ENCODE measurements at places on chromosomes 12 and 14.
A peak's percentile ranks its signal among the peaks of the same experiment; 100 is the strongest.

- peak; percentile 32 for DNase-seq
Observed at GRCh38 chr12:44930972-44931600, 55.0 kb upstream of the NELL2 start.

DNA sequence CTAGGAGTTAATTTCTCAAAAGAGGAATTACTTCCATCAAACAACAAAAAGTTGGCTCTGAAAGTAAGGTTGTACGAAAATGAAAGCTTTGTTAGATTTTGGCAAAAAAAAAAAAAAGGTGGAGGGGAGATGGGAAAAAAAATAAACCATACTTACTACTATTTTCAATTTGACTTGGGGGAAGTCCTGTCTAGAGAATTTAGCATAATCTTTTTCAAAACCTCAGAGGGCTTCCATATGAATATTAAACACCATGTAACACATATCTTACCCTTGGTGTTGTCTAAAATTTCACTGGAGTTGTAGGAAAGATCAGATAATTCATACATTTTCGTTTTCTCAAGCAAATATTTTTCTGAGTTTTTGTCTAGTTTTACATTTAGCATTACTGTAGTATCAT lies 17.5 kb downstream of the GRIP1 start:
- DNase-seq: no peak

- no peak for DNase-seq
Observed at GRCh38 chr12:16605642-16606116, 283 bp downstream of the LMO3 start.

DNA sequence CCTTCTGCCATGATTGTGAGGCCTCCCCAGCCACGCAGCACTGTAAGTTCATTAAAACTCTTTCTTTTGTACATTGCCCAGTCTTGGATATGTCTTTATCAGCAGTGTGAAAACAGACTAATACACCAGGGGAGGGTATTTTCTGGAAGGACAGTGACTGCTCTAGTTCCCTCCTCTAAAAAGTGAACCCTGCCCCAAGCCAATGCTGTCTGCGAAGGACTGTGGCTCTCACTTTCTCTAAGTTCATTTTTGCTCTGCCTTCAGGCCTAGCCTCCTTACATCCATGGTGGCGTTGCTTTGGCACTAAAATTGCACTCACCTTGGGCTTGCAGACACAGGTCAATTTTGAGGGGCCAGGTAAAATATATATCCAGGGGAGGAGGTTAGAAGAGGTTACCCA lies 323.0 kb downstream of the VRK1 start:
- DNase-seq: no peak

DNA sequence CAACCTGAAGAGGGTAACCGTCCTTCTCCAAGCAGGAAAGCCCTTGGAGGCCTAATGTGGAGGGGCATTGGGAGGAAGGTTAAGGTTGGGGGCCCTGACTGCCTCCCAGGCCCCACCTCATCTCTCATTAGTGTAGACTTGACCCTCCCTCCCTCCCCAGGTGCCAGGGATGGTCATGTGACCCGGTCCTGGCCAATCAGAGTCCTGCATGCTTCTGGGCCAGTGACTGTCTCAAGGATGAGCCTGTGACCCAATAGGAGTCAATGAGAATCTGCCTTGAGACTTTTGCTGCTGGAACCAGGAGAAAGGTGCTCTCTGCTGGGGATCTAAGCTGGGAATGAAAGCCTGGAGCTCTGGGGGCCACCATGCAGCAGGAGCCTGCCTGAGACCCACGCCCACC lies 70.8 kb downstream of the NCOR2 start:
- DNase-seq: no peak

- no peak for DNase-seq
Observed at GRCh38 chr12:59736359-59736758, 140.5 kb downstream of the SLC16A7 start.

- peak; percentile 44 for DNase-seq
Observed at GRCh38 chr14:20690848-20691640, 2.5 kb downstream of the ANG start.

DNA sequence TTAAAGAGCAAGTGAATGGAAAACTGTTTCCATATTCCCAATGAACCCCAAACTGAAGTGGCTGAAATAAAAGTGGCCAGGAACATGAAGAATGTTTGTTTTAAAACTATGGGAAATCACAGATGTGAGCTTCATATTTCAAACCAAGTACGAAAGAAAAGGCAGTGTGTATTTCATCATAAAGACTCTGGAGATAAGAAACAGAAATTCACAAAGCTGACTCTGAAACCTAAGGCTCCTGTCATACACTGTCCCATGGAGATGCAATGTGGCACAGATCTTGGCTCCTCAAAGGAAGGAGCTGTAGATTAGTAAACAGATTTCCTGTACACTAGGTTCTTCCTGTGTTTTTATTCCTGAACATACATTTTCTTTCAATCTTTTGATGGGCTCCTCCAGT lies 304.4 kb downstream of the MED13L start:
- no peak for DNase-seq

DNA sequence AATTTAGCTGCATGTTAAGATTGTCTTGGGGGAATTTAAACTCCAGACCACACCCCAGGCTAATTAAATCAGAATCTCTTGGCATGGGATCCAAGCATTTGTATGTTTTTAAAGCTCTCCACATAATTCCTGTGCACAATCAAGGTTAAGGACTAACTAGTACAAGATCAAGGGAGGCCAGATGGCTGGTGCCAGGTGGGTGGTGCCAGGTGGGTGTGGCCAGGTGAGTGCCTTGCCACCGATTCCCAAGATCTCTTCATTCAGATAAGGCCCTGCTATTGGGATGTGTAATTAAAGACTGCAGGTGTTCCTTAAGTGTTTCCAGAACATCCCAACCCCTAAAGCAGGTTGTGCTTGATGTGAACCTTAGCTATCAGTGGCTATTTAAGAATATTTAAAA lies 75.1 kb downstream of the NRXN3 start:
- no peak for DNase-seq

DNA sequence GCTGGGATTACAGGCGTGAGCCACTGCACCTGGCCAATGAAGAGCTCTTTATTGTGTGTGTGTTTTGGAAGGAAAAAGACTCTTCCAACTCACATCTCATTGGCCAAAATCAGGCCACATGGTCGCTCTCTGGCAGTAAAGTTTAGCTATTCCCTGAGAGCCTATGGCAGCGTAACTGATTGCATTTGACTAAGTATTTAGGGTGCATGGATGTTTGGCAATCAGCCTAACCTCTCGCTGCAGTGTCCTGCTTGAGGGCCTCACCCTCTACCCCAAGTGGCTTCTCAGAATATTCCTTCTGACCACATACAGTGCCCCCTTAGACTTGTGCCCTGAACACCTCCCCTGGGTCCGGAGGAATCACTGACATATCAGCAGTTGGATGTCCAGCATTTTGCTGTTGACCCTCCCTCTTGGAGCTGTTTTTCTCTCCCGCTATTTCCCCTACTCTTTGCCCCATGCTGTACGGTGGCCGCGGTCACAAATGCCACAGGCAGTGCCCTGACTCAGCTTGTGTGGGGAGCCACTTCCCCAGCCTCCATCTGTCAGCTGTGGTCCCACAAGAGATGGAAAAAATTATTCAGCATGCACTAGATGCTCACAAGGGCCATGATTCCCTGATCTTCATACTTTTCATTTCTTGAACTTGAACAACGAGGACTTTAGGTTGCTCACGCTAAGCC lies 9.5 kb downstream of the PHETA1 start:
- no peak for DNase-seq

- DNase-seq: no peak
Observed at GRCh38 chr14:93084866-93085857, 30.6 kb downstream of the ITPK1 start.

DNA sequence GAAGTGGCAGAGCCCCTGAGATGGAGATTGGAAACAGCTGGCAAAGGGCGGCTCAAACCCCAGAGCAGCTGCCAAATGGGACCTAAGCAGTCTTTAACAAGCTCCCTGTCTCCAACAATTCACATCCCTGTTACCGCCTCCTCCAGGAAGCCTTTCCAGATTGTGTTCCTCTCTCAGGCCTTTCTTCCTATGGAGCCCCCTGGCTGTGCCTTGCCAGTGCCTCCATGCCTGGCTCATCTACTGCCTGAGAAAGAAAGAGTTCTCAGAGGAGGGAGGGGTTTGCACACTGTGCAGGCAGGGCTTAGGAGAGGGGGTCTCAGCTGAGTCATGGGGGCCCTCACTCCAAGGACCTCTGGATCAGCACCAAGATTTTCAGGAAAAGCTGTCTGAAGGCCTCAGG lies 8.8 kb upstream of the KRT74 start:
- no peak for DNase-seq

GRCh38 chr14:37278636-37279538 lies 81.2 kb downstream of the MIPOL1 start:
- DNase-seq: no peak

DNA sequence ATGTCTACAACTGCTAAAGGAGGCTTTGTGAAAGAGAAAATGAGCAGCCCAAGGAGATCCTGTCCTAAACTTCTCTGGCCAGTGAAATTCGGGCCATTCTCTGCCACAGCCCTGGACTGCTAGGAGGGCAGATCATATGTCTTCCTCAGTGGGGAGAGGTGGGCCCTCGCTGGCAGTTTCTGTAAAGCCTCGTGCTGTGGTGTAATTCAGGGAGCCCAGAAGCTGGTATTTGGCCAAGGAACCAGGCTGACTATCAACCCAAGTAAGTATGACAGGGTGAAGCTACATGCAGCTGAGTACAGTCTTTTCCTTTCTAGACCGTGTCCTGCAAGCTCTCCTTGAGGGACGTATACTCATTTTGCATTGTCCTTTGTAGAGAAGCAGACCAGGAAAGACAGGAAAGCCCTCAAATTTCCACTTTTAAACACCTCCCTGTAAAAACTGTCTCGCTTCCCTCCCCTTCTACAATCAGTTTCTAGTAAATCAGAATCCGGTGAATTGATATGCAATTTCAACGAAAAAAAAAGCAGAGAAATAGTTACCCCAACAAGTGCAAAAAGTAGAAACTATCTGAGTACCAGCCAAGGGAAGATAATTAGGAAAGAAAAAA lies 106.8 kb downstream of the DAD1 start:
- no peak for DNase-seq

DNA sequence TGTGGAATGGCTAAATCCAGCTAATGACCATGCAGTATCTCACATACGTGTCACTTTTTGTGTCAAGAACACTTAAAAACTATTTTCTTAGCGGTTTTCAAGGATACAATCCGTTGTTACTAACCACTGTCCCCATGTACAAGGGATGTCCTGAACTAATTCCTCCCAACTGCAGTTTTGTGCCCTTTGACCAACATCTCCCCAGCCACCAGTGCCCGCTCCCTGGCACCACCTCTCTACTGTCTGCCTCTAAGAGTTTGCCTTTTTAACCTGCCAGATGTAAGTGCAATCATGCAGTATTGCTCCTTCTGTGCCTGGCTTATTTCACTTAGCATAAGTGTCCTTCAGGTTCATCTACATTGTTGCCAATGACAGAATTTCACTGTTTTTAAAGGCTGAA lies 315.7 kb downstream of the TMEM121 start:
- no peak for DNase-seq

DNA sequence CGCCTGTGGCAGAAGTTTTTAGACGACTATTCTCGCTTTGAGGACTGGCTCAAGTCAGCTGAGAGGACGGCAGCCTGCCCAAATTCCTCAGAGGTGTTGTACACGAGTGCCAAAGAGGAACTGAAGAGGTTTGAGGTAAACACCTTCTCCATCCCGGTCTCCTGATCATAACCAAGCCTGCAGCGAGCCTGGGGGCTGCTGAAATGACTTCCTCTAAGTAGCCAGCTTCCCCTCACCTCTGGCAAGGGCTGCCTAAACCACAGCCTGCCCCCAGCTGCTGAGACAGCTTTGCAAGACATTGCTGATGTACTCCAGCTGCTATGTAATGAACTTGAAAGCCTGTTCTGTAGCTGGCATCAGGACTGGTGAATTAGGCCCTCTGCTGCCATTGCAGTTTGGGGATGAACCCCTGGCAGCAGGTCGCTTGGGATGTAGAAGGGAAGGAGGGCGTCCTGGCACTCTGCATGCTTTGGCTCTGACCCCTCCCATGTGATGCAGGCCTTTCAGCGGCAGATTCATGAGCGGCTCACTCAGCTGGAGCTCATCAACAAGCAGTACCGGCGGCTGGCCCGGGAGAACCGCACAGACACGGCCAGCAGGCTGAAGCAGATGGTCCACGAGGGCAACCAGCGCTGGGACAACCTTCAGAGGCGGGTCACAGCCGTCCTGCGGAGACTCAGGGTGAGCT lies 84.6 kb downstream of the ESR2 start:
- peak; percentile 54 for DNase-seq

- DNase-seq: no peak
Observed at GRCh38 chr12:57146092-57146491, 1.3 kb downstream of the LRP1-AS start.

DNA sequence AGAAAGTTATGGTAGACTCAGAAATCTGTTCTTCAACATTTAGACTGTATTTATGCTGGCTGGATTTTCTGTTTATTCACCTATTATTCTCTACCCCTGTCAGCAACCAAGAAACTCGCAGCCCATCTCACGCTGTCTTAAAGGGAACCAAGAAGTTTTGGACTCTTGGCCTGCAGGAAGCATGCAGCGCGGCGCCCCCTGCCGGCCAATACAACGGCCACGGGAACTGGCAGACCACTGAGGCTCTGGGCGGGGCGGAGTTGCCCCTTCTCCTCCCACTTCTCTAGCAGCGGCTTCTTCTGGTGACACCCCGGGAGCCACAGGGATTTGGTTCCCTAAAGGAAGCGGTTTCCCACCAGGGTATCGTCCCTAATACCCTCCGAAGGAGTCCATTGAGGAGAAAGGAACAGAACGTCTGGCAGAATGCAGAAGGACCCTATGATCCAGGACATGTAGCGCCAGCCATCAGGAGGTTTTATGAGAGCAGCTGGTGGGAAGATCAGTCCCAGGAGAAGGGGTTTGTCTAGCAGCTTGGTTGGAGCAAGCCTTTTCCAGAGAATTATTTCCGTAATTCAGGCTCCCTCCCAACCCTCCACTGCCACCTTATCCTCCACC lies 21.0 kb upstream of the RNASE2 start:
- no peak for DNase-seq

DNA sequence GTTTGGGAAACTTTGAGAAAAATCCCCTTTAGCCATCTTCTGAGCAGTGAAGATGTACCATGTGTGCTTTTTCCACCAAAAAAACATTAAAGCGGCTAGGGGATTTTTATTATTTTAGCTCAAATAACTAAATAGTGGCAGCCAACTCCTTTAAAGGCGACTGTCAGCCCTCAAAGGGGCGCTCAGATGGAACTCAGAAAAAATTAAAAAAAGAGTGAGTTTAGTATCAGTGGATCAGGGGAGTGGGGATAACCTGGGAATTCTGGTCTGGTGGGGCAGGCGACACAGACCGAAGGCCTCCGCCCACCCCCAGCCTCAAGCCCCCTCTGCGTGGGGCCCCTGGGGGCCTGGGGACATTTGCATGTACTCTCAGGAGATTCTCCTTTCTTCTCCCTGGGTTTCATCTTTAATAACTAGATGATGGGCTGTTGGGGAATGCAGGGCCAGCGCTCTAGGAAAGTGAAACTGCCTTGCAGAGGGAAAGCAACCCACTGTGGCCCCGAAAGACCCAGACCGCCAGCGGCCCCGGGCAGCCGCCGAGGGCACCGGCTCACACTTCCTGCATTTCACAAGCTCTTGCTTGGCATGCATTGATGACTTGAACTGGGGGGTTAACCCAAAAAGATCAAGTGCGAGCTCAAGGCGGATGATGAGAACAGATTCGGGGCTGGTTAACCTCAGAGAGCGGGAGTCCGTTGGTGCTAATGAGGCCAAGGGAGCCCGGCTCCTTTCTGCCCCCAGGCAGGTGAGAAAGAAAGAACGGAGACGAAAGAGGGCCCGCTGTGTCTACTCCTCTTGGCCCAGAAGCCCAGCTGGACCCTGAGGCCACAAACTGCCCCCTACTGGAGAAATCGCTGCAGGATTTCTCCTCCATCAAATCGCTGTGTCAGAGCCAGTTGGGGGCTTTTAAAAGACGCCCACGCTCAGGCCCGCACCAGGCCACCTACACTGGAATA lies 7.3 kb upstream of the BATF start:
- no peak for DNase-seq
